ENCODE measurements at places on chromosomes 6 and 20.
A peak's percentile ranks its signal among the peaks of the same experiment; 100 is the strongest.

- DNase-seq: no peak
Measured at GRCh38 chr6:14921878-14922671, 323.8 kb upstream of the JARID2 start.

DNA sequence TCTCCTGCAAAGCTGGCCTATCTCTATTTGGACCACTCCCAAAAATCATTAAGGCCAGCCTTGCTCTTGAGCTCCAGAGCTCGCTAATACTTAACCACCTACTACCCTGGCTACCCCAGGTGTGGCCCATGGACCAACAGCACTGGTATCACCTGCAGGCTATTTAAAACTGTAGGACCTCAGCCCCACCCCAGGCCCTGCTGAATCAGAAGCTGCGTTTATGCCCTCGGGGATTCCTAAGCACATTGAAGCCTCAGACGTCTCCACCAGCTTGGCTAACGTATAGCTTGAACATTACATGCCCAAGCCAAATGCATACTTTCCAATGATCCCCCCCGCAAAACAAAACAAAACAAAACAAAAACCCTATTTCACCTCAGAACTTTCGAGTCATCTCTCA lies 19.7 kb upstream of the SPAG4 start:
- DNase-seq: no peak

- no peak for DNase-seq
Measured at GRCh38 chr6:144630857-144631256, 345.7 kb downstream of the UTRN start.

GRCh38 chr6:133114973-133115372 lies 126.2 kb upstream of the EYA4 start:
- DNase-seq: no peak

GRCh38 chr6:15763837-15764236 lies 101.0 kb upstream of the DTNBP1 start:
- DNase-seq: no peak

- DNase-seq: peak; percentile 90
Measured at GRCh38 chr6:36885461-36886401, at the start of gene C6orf89. Gene C6orf89, plus strand, starts transcription at chr6:36885952. Its CDS starts 13,493 bp downstream, at chr6:36899445.

DNA sequence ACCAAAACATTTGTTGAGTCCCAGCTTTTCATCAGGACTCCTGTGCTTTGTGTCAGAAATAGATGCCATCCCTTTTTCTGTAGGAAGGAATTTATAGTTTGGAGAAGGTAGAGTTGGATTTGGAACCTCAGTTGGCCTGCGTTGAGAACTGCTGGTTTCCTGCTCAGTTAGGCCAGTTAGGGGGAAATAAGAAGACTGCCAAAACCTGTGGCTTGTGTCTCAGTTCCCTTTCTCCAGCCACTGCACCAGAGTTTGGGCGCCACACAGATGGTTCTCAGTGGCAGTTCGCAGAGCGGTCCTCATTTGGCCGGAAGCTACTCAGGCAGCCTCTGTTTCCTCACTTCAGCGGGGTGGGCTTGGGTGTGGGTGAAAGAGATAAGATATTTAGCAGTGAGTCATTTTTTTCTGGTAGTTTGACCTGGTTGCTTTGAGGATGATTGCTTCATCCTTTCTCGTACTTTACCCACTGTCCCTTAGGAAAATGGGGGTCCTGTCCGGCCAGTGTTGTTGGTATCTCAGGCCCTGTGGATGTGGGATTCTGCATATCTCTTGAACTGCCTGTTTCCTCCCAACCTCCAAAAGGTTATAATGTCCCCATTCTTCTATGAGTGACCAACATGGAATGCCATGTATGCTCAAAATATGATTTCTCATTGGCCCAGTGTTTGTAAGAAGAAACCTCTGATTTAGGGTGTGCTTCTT lies 53.7 kb downstream of the JARID2 start:
- DNase-seq: no peak

DNA sequence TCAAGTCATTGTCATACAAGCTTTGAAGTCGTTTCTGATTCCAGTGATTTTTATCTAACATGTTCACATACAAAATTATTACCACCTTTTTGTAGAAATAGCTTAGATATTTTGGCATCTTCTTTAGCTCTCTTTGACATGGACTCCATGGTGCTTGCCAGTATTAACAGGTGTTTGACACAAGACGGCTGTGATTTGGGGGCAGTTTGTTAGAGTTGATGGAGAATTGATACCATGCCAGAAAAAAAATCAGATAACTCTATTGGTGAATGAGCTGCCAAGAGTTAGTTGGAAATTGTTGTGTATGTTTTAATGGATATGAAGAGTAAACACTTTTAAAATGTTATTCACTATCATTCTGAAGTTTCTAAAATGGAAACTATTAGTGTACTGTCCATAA lies 146.6 kb upstream of the LAMP5 start:
- DNase-seq: no peak

GRCh38 chr6:1216488-1216974 lies 95.4 kb upstream of the FOXQ1 start:
- DNase-seq: no peak

DNA sequence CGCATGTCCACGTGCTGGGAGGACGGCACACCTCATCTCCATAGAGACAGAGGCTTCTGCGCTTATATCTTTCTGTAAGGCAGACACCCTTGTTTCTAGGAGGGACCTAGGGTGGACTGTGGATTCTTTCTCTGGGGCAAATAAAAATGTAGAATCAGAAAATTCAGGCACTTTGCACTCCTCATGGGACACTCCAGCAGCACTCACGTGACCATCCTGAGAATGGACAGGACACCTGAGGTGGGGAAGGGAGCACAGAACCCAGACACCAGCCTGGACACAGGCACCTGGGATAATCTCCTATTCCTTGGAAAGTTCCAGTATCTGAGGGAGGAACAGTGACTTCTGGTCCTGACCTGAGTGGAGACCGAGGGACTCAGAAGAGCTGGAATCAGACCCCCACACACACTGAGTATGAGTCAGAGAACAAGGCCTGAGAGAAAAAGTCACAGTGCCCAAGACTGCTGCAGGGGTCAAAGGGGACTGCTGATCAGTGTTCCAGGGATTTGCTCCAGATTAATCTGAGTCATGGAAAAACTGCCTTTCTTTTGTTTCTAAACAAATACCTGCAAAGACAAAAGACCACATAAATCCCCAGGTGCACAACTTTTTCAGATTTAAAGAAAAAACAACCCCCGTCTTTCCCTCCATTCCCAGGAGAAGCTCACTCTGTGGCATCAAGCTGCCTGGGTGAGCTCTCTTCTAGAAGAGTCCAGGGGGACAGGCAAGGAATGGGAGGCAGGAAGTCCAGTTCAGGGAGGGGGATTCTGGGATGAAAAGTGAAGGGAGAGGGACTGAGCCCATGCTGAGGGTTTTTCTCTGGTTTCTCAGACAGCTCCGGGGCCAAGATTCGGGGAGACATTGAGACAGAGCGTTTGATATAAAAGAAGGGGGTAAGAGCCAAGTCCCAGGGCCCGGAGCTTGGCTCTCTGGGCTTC lies 35.6 kb upstream of the MICB start:
- no peak for DNase-seq

DNA sequence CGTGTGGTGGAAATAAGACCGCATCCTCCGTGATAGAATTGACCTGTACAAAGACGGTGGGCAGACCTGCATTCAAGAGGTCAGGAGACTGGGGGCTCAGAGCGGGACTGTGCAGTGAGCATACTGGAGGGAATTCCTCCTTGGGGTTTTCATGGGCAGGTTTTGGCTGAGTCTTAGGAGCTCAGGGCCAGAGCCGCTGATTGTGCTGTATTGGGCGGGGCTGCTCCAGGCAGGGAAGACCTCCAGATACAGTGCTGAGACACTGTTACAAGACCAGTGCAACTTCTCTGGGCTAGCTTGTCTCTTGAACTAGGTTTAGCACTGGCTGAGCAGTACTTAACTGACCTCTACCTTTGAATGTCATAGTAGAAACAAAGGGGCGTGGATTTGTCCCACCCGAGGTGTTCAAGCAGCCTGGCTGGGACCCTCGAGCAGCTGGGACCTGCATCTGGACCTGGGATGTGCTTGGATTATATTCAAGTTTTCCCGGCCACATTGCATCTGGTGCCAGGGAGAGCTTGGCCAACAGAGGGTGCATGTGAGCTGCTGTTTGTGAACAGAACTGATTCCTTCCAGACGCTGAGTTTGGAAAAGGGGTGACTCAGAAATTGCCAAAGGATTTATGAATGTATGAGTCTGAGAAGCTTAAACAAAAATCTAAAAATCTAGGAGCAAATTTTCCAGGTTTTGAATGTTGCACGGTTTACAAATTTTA lies 33.4 kb upstream of the SLC22A1 start:
- peak; percentile 85 for DNase-seq

GRCh38 chr20:61942526-61942925 lies 123.2 kb downstream of the TAF4 start:
- DNase-seq: no peak

DNA sequence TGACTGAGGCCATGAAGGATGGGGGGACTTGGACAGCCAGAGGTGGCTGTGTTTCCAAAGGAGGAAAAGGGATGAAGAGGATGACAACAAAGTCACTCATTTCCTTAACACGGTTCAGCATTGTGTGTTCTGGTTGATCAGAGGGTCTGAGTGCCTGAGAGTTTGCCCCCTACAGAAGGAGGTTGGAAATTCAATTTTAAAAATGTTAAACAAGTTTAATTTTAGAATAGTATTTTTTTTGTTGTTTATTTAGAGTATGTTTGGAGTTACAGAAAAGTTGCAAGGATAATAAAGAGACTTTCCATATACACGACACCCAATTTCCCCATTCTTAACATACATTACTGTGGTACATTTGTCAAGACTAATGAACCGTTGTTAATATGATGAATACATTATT lies 10.3 kb upstream of the VAPB start:
- no peak for DNase-seq

GRCh38 chr6:134584847-134585516 lies 267.1 kb upstream of the SGK1 start:
- no peak for DNase-seq

GRCh38 chr6:105402090-105402938 lies 568 bp downstream of the PREP start:
- no peak for DNase-seq

GRCh38 chr6:82954356-82954755 lies 111.3 kb downstream of the UBE3D start:
- DNase-seq: no peak

DNA sequence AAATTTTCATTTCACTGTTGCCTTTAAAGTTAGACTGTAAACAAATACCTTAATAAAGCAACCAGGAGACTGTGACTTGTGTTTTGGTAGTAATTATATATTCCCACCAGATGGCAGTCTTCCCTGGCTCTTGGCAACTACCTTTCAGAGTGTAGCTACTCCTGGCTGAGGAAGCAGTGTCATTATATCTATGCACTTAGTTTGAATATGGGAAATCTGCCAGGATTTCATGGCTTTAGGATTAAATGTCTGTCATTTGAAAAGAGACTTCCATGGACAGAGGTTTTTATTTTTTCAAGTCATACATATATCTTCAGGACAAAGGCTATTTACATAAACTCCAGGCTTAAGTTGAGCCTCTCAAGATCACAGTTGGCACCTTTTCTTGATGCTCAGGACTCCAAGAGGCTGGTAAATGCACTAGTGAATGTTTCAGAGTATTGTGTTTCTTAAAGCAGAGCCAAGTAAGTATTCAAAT lies 160.1 kb downstream of the C6orf58 start:
- DNase-seq: peak; percentile 33

GRCh38 chr20:57048027-57048869 lies 218.2 kb downstream of the BMP7 start:
- DNase-seq: no peak

GRCh38 chr6:35601331-35602132 lies 87.2 kb downstream of the FKBP5 start:
- peak; percentile 31 for DNase-seq

GRCh38 chr6:157952861-157953351 lies 28.8 kb upstream of the SYNJ2 start:
- no peak for DNase-seq

DNA sequence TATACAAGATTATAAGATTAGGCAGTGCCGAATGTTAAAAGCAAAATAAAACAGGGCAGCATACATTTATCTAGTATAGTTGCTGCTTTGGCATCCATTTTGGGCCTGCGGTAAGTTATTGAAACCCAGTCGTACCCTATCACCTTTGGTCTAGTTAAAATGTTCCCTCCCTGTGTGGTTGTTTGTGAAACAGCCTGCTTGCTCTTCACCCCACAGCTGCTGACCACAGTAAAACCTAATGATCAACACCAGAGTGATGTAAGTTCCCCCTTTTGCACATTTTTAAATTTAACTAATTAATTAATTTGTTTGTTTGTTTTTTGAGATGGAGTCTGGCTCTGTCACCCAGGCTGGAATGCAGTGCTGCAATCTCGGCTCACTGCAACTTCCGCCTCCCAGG lies 50.3 kb upstream of the TXNDC5 start:
- no peak for DNase-seq

DNA sequence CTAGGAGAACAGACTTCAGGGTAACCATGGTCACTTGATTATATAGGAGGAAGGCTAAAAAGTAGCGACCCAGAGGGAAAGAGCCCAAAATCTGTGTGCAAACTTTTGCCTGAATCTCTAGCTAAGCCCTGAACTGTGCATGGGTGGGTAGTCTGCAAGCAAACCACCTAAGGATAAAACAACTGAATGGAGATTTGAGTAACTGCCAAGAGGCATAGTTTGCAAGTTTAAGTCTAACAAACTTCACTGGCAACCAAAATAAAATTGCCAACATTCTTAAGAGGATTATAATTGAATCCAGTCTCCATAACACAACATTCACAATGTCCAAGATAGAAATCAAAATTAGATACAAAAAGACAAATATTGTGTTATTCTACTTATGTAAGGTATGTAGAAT lies 192.0 kb upstream of the PLN start:
- DNase-seq: peak; percentile 4

DNA sequence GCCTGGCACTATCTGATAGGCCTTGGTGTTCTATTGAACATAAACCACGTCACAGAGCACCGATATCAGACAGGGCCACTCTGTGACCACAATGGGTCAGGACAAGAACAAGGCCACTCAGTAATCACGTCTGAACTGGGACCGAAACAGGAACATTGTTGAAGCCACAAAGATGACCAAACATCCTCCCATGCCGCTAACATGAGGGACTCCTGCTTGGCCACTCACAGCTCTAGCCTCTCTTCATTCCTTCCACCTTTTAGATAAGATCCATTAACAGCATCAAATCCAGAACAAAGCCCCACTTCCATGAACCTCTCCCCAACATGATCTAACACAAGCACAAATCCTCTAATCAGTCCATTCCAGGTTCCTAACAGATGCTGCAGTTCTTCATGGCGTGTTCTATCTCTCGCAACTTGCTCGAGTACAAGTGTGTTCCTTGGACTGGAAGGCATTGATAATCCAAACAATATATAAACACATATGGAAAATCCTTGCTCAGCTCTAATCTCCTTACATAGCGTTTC lies 7.4 kb downstream of the SIRT5 start:
- DNase-seq: no peak

DNA sequence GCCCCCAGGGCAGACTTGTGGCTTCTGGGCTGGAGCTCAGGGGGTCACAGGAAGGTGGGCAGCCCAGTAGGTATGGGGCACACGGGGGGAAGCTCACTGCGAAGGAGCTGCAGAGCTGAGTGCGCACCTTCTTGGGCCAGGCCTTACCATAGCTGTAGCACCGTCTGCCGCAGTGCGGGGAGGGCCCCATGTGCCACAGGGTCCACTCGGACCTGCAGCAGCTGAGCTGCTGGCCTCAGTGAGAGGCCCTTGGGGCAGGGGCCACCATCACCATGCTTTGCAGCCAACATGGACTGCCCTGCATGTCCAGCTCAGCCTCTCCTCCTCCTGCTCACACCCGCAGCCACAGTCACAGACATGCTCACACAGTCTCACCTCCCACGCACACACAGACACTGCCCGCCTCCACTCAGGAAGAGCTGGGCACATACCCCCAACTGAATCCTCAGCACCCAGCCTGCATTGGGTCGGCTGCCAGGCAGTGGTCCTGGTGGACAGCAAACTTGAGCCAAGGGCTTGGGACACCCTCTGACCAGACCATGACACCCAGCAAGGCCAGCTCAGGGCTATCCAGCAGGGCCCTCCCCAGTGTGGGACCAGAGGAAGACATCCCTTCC lies 35.3 kb downstream of the YTHDF1 start:
- DNase-seq: no peak

Data from AG09309 (cell line).